ENCODE measurements at places on chromosomes 4 and X.

DNA sequence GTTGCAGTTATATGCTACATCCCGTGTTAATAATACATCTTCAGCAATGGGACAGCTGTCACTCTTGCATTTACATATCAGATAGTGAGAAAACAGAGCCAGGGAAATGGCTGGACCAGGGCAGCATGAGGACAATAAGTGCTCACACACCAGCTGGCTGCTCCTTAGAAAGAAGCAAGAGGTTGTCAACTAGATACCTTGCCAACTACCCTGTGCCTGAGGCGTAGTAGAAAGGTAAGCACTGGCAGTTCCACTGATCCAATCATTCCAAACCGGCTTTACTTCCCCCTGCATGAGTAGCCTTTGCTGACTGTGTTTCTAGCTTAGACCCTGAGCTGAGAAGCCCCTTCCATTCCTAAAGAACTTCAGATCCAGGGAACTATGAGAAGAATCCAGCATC lies 52.2 kb upstream of the FGF13 start:
- no peak for DNase-seq

DNA sequence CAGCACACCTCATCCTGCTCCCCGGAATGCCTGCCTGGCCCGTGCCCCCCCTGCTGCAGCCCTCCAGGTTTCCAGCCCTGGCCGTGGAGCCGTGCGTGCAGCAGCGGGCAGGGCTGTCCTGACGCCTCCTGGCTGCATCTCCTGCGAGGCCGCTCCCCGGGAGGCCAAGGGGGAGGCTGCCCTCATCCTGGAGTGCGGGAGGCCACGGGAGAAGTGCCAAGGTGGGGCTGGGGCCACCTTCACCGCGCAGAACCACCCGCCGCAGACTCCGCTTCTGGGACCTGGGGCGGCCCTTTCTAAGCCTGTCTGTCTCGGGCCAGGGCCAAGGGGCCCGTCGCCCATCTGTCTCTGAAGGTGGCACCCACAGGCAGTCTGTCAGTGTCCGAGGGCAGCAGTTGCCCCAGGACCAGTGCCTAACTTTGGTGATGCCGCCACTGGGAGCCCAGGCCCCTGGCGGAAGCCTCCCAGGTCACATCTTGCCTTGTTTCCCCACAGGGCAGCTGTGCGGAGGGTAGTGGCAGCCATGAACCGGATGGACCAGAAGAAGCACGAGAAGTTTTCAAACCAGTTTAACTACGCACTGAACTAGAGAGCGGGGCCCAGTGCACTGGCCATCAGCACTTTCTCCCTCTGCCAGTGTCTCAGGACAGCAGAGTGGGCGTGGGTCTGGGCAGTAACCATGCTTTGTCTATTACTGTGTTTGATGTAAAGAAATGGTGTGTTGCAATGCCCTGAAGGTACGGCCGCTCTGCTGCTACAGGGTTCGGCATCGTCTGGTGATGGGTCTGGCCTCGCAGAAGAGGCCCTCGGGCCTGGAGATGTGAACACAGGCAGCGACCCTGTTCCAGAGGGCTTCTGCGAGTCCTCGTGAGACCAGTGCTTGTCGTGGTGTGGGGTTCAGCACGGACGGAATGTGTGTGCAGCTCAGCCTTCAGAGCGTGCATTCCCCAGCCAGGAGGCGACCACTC lies 20.6 kb downstream of the NKX1-1 start:
- no peak for DNase-seq

- no peak for DNase-seq
Measured at GRCh38 chr4:71262161-71262560, 76.7 kb upstream of the SLC4A4 start.

- DNase-seq, result no peak
Measured at GRCh38 chr4:151673908-151674520, 86.8 kb downstream of the GATB start.

- DNase-seq, result no peak
Measured at GRCh38 chr4:67910585-67910905, 26.7 kb upstream of the TMPRSS11D start.

DNA sequence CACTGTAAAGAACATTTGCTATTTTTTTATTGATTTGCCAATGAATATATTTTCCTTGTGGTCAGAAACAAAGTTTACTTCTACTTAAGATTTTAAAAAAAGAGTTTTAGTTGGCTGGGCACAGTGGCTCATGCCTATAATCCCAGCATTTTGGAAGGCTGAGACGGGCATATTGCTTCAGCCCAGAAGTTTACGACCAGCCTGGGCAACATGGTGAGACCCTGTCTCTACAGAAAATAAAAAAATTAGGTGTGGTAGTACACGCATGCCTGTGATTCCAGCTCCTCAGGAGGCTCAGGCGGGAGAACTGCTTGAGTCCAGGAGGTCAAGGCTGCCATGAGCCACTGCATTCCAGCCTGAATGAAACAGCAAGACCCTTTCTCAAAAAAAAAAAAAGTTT lies 36.8 kb downstream of the LRP2BP start:
- DNase-seq, result no peak

GRCh38 chrX:39726771-39727170 lies 371.0 kb downstream of the BCOR start:
- no peak for DNase-seq

- DNase-seq, result no peak
Measured at GRCh38 chr4:85787133-85787532, 312.2 kb downstream of the ARHGAP24 start.

DNA sequence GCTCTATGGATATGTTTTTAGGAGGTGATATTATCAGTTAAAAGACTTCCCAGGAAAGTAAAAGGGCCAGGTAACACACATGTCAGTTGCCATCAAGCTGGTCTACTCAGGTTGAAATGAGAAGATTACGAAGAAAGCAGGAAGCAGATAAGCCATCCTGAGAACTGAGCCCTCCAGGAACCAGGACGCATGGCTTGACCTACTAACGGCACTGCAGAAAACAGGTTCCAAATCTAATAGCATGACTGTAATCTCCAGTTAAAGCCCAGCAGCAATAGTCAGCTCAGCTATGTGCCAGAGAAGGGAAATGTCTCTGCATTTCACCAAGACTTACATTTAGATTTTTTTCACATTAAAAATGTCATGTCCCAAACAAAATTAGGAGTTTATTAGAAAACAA lies 77.9 kb downstream of the APBB2 start:
- DNase-seq, result no peak

- DNase-seq, result no peak
Measured at GRCh38 chr4:132383571-132384199, 765.4 kb upstream of the PCDH10 start.

DNA sequence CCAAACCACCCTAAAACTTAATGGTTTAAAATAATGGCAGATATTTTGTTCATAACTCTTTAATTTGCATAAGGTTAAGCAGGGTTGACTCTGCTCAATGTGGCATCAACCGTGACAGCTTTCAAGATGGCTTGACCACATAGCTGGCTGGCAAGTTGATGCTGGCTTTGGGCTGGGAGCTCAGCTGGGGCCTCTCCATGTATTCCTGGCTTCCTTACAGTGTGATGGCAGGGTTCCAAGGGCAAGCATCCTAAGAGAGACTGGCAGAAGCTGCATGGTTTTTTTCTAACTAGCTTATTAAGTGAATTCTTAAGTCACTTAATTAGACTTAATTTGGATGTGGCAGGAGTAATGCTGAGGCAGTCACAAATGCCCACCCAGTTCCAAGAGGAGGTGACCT lies 4.5 kb downstream of the RP2 start:
- no peak for DNase-seq

- DNase-seq, result no peak
Measured at GRCh38 chr4:92514627-92515026, 210.9 kb downstream of the GRID2 start.
